Lower leg skin (tissue), 4 donors: ENCODE measurements at places on chromosomes 1 and 21. TPM values are rescaled to one million over a fixed set of nuclear protein-coding genes. Genes with fewer than 3 reads are reported as not detected.
A peak's percentile ranks its signal among the peaks of the same experiment; 100 is the strongest.

DNA sequence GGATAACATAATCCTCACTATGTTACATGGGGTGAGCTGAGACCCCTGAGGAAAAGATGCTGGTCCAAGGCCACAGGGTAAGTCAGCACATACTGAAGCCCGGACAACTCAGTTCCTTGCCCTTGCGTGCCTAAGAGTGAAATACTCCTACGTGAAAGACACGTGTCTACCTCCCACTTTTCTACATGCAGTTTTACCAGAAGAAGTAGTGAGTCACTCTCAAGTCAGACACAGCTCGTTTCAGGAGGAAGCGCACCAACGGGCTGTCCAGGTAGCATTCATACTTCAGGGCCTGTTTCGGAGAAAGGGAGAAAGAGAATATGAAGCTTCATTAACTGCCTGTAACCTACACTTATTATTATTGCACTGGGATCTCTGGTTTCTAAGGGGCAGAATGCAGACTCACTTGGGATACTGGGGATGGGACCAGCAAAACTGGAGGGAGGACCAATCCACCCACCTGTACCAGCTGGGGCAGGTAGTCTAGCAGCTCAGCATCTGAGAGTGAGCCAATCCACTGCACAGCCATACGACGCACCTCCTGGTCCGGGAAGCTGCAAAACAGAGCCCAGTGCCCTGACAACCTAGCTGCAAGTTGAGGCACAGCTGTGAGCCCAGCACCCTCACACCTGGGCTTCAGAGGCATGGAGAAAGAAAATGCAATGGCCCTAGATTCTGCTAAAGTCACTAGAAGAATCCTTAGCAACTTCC lies 32.4 kb upstream of the PPP1R15B start:
- DNase-seq, result no peak

DNA sequence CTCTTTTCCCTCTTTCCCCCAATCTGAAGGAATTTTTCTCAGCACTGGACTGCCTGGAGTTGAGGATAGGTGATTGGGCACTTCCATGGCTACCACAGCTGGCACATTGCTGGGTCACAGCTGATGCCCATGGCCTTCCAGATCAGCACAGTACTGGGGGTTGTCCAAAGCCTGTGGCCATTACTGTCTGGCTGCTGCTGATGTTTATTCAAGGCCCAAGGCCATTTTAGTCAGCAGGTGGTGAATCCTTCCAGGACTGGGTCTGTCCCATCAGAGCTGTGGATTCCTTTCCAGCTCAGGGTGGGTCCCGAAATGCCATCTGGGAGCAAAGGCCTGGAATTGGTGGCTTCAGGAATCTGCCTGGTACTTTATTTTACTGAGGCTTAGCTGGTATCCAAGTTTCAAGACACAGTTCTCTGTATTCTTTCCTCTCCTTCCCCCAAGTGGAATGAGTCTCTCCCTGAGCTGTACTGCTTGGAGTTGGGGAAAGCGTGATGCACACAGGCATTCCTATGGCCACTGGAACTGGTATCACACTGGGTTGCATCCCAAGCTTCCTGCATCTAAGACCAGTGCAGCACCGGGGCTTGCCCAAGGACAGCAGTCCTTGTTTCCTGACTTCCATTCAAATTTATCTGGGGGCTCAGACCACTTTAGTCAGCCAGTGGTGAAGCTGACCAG lies 19.1 kb downstream of the GPR88 start:
- no peak for DNase-seq

DNA sequence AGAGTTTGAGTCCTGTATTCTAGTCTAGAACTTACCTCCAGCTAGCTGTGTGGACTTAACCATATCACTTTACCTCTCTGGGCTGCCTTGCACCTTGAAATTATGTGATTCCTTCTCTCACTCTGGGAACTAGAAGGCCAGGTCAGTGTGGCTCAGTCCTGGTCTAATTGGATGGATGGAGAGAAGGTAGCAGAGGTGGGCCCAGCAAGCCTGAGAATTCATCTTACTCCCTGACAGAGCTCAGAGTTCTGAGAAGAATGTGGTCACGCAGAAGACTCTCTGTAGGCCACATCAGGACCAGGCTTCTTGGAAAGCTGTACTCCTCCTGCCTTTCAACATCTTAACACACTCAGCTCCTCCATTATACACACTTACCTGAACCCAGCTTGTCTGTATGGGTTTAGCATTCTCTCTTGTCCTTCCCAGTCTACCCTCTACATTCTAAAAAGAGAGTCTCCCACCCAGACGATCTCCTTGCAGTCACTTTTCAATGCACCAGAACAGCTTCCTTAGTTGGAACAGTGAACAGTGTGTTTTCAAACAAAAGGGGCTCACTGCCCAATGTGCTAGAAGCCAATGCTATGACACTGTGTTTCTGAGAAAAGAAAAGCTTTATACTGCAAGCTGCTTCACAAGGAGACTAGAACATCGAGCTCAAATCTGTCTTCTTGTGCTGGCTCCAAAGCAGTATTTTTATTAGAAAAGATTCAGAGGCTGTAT lies 60.5 kb downstream of the CAPN9 start:
- DNase-seq, result peak; percentile 6

GRCh38 chr1:8370046-8370881 lies 52.4 kb downstream of the SLC45A1 start:
- no peak for DNase-seq

- no peak for DNase-seq
Observed at GRCh38 chr1:210360852-210361477, 32.3 kb downstream of the HHAT start.

DNA sequence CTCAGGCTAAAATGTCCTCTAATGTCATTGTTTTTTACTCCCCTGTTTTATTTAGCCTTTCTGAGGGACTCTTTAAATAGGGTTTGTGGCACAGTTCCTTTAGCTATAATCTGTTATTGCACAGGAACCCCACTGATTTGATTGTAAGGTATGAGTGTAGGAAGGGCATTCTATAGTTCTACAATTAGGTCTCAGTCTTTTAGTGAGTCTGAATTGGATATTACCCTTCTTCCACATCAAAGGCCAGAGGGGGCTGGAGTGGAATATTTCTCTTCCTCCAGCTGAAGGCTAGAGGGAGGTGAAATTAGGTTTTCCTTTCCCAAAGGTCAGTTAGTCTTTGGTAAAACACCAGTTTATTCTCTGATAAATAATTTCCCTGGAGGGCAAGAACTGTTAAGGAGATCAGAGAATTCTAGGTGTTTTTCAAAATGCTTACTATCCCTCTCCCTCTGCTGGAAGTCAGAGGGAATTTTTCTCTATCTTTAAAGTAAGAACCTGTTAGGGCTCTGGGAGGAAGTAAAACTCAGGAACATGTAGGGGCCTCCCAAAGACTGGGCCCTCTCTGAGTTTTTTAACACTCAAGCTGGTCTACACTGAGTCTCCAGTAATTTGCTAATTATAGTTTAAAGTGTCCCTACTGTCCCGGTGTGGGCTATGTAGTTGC lies 176.3 kb upstream of the ZNHIT6 start:
- DNase-seq, result no peak

GRCh38 chr1:51190961-51191360 lies 45.1 kb upstream of the RNF11 start:
- DNase-seq, result no peak

DNA sequence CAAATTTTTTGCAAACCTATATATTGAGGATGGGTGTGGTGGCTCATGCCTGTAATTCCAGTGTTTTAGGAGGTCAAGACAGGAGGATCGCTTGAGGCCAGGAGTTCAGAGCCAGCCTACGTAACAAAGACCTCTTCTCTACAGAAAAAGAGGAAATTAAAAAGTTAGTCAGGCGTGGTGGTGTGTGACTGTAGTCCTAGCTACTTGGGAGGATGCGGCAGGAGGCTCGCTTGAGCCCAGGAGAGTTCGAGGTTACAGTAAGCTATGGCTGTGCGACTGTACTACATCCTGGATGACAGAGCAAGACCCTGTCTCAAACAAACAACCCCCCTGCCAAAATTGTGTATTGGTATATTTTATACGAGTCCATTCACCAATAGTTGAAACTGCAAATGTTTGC lies 589.7 kb downstream of the DPYD start:
- DNase-seq, result no peak

GRCh38 chr1:29657816-29658215 lies 421.5 kb downstream of the PTPRU start:
- no peak for DNase-seq

DNA sequence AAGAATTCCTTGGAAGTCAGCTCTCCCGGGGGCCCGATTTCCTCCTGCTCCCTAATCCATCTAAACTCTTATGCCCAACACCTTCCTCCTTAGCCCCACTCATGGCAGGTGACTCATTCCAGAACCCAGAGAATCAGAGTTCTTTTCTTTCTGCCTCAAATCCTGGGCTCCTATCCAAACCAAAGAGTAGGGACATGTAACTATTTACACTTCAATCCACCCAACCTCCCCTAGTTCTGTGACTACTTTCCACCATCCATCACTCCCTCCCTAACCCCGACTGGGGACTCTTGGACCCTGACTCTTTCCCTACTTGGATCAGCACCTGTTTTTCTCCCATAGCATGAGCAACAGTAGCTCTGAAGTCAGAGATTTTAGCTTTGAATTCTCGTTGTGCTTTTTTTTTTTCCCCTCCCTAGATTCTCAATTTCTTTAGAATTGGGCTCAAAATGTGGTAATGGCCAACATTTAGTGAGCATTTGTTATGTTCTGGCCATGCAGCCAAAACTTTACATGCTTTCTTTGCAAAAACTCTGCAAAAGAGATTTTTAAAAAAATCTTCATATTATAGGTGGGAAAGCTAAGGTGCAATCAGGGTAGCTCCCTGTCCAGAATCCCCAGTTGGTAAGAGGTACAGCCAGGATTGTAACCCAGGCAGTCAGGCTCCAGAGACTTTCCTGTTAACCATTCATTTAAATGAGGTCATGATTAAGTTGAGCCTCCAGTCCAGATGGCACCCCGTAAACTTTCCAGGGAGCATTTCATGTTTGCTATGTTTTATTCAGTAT lies 7.5 kb upstream of the CYP4A11 start:
- DNase-seq, result no peak

DNA sequence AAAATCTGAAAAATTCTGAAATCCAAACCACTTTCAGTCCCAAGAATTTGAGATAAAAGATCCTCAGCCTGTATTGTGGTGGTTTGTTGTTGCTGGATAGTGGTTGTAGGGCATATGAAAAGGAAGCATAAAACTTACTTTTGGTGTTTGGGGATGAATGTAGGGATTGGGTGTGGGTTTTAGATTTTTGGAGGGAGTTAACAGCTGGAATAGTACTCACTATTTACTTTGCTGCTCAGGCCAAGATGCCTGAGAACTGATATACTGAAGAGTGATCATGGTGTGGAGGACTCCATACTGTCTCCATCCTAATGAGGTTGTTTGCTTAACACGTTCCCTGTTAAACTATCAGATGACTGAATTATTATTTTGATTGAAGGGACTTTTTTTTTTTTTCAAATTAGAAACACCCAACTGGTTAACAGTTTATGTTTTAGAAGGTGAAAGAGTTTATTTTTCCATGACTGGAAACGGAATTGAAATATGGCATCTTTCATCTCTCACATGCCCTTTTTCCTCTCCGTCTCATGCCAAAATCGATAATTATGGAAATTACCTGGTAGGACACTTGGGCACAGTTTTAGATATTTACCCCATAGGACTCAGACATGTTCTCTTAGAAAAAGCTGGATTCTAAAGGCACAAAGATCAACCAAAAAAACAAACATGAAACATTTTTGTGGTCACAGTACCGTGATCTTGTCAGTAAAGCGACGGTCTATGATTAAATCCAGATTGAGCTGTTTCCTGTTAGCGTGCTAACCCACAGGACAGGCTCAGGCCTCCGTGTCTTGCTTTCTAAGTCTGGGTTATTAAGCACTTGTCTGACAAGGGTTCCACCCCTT lies 37.3 kb downstream of the RGL1 start:
- no peak for DNase-seq

DNA sequence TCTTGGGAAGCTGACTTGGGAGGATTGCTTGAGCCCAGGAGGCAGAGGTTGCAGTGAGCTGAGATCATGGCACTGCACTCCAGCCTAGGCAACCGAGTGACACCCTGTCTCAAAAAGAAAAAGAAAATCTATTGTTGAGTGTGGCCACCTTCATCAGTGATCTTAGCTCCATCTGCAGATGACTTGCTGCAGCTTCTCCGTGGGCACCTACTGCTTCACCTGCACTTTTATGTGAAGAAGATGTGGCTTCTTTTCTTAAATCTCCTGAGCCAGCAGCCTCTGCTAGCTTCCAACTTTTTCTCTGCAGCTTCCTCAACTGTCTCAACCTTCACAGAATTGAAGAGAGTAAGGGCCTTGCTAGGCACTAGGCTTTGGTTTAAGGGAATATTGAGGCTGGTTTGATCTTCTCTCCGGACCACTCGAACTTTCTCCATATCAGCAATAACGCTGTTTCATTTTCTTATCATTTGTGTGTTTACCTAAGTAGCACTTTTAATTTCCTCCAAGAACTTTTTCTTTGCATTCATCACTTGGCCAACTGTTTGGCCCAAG lies 28.0 kb downstream of the AGPAT3 start:
- DNase-seq, result no peak

GRCh38 chr1:12057382-12057781 lies 5.7 kb upstream of the TNFRSF8 start:
- no peak for DNase-seq

- DNase-seq, result no peak
Observed at GRCh38 chr1:36843906-36844610, 190.3 kb downstream of the GRIK3 start.

- DNase-seq, result no peak
Observed at GRCh38 chr1:110726755-110727154, 52.0 kb upstream of the KCNA3 start.

DNA sequence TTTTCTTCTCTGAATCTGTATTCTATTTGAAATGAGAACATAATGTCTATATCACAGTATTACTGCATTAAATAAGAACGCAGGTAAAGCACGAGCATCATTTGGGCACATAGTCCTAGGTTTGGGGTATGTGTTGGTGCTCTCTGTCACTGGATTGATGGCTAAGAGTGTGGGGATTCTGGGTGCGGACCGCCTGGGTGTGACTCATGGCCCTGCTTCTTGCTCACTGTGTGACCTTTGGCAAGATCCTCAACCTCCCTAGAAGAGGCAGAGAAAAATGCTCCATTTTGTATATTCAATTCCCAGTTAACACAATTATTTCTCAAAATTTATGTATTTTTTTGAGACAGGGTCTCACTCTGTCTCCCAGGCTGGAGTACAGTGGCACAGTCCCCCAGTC lies 99.7 kb downstream of the LAMC2 start:
- no peak for DNase-seq

- no peak for DNase-seq
Observed at GRCh38 chr1:185250063-185250462, 67.0 kb downstream of the IVNS1ABP start.

- DNase-seq, result no peak
Observed at GRCh38 chr1:229864686-229865230, 202.3 kb upstream of the GALNT2 start.

GRCh38 chr1:206967096-206967849 lies 3.0 kb downstream of the FCAMR start:
- no peak for DNase-seq

GRCh38 chr1:155884031-155884960 lies 24.9 kb downstream of the SYT11 start:
- no peak for DNase-seq

C1orf116 gene
- 126 TPM for total RNA-seq

OR2L3 gene
- total RNA-seq, result 0.06 TPM

LAMB3 gene
- 136 TPM for total RNA-seq

EXO1 gene
- not detected for total RNA-seq

CYP4Z1 gene
- 1.1 TPM for total RNA-seq

A3GALT2 gene
- total RNA-seq, result not detected

IQGAP3 gene
- 0.98 TPM for total RNA-seq

CD101 gene
- 0.91 TPM for total RNA-seq

HSPA6 gene
- 4.8 TPM for total RNA-seq

TMEM52 gene
- total RNA-seq, result 2.9 TPM

ZYG11B gene
- 25.4 TPM for total RNA-seq

COL24A1 gene
- 1.0 TPM for total RNA-seq

TNFRSF1B gene
- total RNA-seq, result 33.1 TPM

KCND3 gene
- total RNA-seq, result 7.4 TPM
